ENCODE measurements at places on chromosomes 12 and 14.

- peak; percentile 15 for DNase-seq
Measured at GRCh38 chr12:31922341-31923062, 36.7 kb upstream of the RESF1 start.

GRCh38 chr12:51242120-51242519 is 3.5 kb downstream of the DAZAP2 start:
- no peak for DNase-seq

GRCh38 chr14:102508774-102509745 is 516 bp downstream of the ANKRD9 start:
- peak; percentile 59 for DNase-seq

DNA sequence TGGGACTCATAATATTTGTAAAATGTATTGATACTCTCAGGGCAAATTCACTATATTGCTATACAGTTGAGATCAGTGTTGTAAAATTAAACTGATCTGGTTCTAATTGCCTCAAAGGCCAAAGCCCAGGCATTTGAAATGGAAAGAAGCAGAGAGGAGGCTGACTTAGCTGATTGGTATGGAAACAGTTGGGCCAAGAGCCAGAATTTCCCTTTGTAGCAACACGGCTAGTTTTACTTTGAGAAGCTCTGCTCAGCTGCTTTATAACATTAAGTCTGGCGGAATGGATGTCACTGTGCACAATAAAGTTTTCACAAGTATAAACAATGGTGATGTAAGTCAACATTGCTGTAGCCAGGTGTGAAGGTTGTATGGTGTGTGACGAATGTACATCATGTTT is 186.4 kb downstream of the MSRB3 start:
- DNase-seq: no peak

GRCh38 chr12:118175823-118176447 is 40.0 kb downstream of the PEBP1 start:
- DNase-seq: no peak

DNA sequence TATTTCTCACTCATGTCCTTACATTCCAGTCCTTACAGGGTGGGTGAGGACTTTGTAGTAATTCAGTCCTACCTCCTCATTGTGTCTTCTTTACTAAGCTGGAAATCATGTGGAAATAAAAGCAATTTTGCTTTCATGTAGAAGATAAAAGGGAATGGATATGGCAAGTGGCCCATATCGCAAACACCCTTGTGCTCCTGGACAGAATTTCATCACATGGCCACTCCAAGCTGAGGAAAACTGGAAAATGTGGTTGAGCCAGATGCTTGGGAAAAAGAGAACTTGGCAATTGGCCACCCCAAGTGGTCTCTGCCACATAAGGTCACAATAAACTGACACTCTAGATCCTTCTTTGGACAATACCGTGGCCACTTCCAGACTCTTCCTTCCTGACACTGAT is 64.2 kb upstream of the IFNG-AS1 start:
- no peak for DNase-seq
